Fibroblast of mammary gland (primary cell): ENCODE measurements at places on chromosomes 11 and 22.

DNA sequence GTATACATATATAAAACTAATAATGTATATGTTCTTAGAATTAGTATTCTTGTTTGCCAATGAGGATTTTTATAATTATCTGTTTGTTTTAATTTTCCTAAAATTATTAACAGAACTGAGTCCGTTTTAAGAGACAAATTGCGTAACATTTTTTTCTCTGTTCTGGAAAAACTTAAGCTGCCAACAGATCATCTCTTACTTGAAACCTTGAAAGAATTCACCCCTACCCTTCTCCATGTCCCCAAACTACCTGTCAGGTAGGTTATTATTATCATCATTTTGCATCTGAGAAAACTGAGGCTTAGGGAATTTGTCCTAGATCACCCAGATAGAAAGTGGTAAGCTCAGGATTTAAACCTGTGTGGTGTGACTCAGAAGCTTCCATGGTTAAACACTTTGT lies 14.7 kb downstream of the SLC5A4 start:
- no peak for DNase-seq

GRCh38 chr11:2446590-2447252 lies 1.9 kb downstream of the KCNQ1 start:
- no peak for DNase-seq

DNA sequence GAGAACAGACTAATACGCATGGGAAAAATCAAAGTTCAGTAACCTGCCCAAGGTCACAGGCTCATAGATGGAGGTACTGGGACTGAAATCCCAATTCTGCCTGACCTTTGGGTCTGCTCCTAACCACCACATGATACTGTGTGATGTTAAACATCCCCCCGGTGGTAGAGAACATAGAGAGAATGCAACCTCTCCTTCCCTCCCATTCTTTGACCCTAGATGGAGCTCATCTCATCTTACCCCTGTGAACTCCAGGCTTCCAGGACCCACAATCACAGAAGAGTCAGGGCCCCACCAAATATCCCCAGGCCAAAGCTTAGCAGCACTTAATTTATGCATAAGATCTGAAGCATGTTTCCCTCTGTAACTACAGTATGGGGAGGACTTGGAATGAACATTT lies 198.5 kb downstream of the MYO18B start:
- DNase-seq, result no peak

GRCh38 chr11:66459138-66459778 lies 7.4 kb upstream of the PELI3 start:
- DNase-seq, result no peak

GRCh38 chr11:12381875-12382274 lies 4.5 kb downstream of the PARVA start:
- DNase-seq, result no peak

GRCh38 chr11:133555034-133555433 lies 22.7 kb upstream of the OPCML start:
- DNase-seq, result no peak
